ENCODE measurements at places on chromosomes 1 and 21.

- DNase-seq: no peak
Measured at GRCh38 chr1:152444045-152444444, 30.0 kb upstream of the CRNN start.

DNA sequence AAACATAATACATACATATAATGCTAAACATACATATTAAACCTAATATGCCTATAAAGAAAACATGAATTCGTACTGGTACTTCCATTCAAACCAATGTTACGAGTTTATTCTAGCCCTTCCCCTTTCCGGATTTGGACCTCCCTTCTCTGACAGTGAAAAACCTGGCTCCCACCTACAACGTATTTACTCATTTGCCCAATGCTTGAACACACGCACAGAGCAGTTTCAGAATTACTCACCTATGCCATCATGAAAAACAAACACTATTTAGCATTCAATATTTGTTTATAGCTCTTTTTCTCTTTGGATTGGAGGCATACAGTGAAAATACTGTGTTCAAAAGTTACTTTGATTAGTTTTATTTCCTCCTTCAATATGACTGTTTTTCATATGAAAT is 204.4 kb downstream of the LMX1A start:
- DNase-seq: no peak

GRCh38 chr1:161153176-161153575 is 602 bp upstream of the UFC1 start:
- DNase-seq: no peak

GRCh38 chr1:75787524-75787923 is 1.5 kb downstream of the RABGGTB start:
- DNase-seq: no peak

DNA sequence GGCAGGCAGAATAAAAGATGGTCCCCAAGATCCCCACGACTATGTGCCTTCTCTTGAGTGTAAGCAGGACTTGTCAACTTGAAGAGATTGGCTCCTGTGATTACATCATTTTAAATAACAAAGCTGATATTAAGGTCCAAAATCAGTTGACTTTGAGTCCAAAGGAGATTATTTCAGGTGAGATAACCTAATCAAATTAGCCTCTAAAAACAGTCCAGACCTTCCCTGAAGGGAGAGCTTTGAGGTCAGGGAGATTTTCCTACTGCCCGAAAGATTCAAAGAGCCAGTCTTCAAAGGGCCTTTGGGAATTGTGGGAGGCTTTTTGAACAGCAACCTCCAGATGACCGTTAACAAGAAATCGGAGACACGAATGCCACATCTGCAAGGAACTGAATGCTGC is 51.5 kb upstream of the NCAM2 start:
- DNase-seq: no peak

GRCh38 chr1:983798-984475 is 2.0 kb upstream of the PERM1 start:
- DNase-seq: peak; percentile 72

DNA sequence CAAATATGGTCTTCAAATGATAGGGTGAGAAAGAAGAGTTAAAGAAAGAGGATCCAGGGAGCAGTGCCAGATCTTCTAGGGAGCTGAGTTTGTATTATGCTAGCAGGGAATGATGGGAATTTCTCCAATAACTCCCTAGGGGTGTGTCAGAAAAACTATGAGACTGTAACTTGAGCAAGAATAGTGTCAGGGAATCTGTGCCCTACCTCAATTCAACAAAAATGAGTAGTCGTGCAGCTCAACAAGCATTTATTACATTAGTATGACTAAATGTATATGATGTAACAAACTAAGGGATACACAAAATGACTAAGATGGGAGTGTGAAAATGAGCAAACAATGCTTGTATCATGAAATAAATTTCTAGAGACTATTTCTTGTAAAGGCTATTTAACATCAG is 24.2 kb downstream of the SPAG17 start:
- no peak for DNase-seq

DNA sequence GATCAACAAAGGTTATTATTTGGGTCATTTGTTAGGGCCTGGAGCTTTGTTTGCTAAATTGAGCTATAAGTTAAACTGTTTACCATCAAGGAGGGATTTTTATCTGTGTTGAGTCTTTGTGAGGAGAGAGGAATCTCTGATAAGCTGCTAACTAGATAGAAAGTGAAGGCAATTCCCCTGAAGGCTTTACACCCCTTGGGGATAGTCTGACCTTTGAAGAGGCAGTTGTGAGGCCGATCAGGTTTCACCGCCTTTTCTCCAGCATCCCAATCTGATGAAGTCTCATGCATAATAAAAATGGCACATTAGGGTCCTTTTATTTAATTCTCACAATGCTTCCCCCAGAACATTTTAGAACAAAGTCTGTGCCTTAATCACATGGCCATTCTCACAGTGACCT is 21.8 kb downstream of the C1orf21 start:
- peak; percentile 72 for DNase-seq

DNA sequence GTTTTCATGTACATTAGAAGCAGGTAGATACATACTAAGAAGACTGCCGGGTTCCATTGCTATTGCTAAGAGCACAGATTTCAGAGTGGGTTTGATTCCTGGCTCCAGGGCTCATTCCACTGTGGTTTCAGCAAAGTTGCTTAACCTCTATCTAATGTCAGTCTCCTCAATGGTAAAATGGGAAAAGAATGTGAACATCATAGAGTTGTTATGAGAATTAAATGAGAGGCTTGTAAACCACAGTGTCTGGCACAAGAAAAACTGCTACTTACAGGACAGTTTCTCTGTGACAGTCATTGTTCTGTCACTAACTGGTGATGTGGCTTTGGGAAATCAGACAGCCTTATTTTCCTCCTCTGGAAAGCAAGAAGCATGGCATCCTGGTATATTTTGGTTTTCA is 10.7 kb upstream of the PLXNA2 start:
- no peak for DNase-seq

- DNase-seq: no peak
Measured at GRCh38 chr1:101153692-101154091, 83.1 kb upstream of the S1PR1 start.

- no peak for DNase-seq
Measured at GRCh38 chr1:211082824-211083223, 51.1 kb downstream of the KCNH1 start.

DNA sequence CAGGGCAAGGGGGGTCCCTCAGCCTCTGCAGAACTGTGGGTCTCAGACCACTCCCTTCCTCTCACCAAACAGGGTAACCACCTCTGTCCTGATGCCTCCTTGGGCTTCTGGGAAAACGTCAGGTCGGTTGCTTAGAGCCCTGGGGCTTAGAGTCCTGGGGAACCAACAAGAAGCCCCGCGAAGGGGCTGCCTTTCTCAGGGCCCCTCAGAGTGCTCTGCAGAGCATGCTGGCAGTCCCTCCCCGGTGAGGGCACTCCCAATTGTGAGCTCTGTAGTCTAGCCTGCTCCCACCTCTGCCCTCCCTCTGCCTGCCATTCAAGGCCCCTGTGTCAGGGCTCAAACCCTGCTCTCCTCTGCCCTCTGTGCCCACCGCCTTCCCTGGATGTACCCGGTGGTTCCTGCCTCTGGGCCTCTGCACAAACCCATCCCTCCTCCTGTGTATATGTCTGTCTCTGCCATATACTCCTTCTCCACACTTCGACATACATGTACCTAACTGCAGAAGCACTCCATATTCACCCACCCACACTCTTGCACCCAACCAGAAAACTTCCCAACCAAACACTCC is 92.3 kb downstream of the DMRTB1 start:
- DNase-seq: no peak

- no peak for DNase-seq
Measured at GRCh38 chr1:171179318-171180227, 5.5 kb upstream of the FMO2 start.

DNA sequence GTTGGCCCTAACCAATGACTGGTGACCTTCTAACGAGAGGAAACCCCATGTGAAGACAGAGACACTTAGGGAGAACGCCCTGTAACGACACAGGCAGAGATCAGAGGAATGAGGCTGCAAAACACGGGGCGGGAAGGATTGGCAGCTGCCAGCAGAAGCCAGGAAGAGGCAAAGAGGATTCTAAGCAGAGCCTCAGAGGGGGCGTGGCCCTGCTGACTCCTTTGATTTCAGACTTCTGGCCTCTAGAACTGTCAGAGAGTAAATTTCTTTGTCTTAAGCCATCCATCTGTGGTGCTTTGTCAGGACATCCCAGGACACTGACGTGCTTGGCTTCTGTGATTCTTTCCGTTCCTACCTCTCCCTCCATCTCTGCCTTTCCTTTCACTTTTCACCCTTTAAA is 79.3 kb downstream of the SH3BGR start:
- peak; percentile 71 for DNase-seq

DNA sequence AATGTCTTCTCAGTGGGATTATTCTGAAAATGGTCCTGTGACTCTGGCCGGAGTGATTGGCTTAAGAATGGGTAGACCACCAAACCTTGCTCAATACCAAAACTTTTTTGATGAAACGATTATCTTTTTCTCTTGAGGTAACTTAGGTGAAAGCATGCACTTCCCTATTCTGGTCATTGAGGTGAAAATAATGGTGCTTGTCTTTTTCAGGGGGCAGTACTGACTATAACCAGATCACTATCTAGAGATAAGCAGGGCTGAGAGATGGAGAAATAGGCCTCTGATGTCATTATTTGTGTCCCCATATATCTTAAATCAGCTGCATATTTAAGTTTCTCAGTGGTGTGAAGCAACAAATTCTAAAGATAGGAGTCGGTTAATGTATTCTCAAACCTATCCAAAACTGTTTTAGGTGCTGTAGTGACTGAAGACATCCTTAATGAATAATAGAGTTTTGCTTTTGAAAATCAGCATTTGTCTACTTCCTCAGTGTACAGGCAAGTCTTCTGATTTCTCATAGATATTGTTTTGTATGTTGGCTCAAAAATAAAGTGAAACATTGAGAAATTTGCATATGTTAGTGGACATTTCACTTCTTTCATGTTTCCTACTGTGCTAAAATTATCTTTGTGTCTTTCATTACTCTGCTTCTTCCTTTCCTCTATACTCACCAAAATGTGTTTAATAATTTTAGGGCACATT is 735.3 kb upstream of the ADGRL4 start:
- no peak for DNase-seq

DNA sequence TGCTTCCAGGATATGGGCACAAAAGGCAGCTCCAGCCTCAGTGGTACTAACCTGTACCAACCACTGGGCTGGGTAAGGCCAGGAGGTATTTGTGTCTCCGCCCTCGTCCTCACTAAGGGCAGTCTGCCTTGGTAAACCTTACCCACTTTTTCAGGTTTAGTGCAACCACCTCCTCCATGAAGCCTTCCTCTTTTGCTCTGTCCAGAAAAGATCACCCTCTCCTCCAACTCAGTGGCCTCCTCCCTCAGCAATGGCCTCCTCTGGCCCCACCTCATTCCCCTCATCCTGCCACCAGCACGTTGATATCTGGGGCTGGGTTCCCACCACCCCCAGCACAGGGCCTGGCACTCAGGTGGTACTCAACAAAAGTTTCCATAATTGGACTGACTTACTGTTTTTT is 161.5 kb downstream of the GRIK3 start:
- no peak for DNase-seq

DNA sequence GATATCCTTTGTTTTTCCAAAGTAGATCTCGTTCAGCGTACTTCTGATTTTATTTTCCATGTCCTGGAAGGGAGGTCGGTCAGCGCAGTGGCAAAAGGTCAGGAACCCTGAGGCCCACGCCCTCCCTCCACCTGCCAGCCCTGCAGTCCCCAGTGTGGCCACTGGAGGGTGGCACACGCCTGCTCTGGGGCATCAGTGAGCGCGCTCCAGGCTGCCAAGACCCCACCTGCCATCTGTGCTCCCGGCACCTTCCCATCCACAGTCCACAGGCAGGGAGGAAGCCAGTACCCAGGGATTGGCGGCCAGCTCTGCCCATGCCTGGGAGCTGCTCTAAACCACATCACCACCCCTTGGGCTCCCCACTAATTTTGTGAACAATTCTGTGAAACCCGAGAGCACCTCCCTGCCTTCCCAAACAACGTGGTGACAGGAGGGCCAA is 32.3 kb downstream of the SLC66A1 start:
- DNase-seq: peak; percentile 77

DNA sequence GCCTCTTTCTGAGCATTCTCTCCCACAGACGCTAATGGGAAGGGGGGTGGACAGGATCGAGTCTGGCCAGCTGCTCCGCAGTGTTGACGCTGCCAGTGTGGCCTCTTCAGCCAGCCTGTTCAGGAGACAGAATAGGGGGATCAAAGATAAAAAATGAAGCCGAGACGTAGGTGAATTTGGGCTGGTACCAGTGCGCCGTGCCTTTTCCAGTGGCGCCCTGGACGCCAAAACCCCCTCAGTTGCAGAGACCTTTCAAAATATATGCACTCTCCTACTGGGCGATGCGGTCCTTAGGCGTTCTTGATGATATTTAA is 1.1 kb downstream of the TTC3 start:
- DNase-seq: peak; percentile 50

GRCh38 chr1:3231826-3232225 is 162.8 kb downstream of the PRDM16 start:
- peak; percentile 50 for DNase-seq

DNA sequence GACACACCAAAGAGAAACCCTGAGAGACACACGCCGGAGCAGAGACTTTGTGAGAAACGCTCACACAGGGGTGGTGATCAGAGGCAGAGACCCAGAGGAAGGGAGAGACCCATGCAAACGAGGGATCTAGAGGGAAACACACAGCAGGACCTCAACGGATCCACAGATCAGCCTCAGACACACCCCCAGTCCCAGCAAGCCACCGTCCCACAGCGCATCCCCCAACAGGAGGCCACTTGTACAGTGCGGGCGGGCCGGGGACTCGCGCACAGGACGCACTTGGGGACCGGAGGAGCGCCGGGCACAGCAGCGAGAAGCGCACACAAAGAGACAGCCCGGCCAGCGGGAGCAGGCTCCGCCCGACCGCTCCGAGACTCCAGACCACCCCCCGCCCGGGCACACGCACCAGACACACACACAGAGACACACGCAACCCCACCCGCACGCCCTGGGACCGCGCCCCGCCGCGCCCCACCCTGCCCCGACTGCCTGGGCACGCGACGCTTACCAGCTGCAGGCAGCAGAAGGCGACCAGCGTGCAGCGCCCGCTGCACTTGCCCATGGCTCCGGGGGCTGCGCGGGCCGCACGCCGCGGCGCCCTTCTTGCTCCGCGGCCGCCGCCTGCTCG is 587 bp downstream of the NKAIN1 start:
- DNase-seq: peak; percentile 80

- no peak for DNase-seq
Measured at GRCh38 chr1:212228076-212228475, 57.1 kb upstream of the PPP2R5A start.

DNA sequence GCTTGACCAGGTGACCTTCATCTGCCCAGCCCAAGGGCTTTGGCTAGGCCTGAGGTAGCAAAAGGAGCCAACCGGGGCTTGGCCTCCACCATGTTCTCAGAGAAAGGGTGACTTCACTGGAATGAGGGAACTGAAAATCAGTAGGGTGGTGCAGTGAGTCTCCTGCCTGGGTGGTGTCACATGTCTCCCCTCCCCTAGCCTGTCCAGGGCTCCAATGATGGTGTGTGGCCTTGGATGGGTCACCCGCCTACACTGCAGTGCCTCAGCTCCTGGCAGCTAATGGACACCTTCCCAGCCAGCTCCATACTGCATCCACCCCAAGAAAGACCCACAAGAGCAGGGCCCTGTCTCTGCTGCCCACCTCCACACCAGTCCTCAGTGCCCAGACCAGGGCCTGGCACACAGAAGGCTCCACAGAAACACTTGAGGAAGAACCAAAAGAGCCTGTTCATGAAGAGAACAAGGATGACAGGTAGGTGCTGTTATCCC is 678.7 kb downstream of the MATN1 start:
- no peak for DNase-seq

- DNase-seq: no peak
Measured at GRCh38 chr1:95003433-95003738, 69.4 kb downstream of the ALG14 start.

- DNase-seq: peak; percentile 60
Measured at GRCh38 chr1:234745844-234746797, 136.1 kb upstream of the IRF2BP2 start.

- no peak for DNase-seq
Measured at GRCh38 chr1:30412241-30413110, 310.9 kb downstream of the MATN1 start.
